Keratinocyte (primary cell): ENCODE measurements at places on chromosomes 7 and 10.

DNA sequence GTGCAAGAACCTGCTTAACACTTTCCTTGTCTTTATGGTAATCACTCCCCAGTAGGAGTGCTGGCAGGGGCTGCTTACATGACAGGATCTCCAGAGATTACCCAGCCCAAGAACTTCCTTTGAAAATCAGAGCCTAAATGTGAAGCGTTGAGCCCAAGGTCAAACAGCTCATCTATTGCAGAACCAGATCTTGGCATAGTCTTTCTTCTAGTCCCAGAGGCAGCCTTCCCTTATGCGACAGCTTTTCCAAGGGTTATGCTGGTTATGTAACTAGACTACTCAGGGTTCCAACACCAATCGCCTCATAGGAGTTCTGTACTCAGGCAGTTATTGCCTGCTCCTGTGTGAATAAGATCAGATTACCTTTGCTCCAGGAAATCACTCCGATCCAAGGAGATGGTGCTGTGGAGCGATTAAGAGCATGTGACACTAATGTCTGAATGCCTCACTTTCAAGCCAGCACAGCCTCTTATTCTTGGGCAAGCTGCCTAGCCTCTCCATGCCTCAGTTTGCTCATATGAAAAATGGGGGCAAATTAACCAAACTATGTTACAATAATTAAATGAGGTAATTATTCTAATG, 8.4 kb upstream of the LGI1 start:
- no peak for DNase-seq

- DNase-seq = no peak
These were observed 152.5 kb downstream of the LCOR start for GRCh38 chr10:96984541-96985131.

DNA sequence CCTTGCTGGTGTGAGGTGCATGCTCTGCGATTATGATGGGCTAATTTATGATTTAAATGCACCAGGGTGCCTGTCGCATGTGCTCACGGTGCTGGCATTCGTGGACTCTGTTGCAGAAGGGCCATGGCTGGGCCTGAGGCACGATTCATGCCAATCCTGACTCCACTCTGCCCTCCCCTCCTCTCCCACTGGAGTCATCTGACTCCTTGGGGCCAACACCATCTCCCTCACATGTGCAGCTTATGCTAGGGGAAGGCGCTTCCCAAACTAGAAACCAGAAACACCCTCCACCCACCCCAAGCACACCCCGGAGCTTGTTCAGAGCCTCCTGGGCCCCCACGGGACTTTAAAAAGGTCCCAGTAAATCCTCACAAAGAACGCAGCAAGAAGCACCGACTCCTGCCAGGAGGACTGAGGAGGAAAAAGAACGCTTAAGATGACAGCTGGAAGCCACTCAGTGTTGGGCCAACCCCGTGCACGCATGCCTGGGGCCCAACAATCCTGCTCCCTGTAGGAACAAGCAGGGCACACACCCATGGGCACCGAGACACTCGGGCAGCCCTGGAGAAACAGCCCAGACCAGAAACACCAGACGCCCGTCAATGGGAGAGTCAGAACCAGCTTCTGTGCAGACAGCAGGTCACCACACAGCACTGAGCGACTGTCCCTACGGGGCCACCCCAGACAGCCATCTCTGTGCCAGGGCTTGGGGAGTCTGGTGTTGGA, 14.1 kb downstream of the BRI3 start:
- no peak for DNase-seq

DNA sequence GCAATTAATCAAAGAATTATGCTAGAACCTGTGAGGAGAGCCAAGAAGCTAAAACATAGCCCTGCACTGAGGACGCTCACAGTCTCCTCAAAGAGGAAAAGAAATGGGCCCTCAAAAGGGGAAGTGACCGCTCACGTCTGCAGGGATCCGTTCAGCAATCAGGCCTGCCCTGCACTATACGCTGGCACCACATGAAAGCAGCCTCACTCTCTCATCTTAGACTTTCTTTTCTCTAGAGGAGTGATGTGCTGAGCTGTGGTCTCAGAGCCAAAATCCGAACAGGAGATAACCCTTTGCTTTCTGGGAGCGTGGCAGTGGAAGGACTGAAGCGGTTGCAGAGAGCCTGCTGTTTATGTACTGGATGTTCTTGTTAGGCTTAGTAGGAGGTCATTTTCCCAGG, 6.3 kb upstream of the IL2RA start:
- no peak for DNase-seq

- no peak for DNase-seq
These were observed at the start of gene CPN1 for GRCh38 chr10:100081075-100082001. TSS of gene CPN1 (minus strand) at chr10:100081869. CDS start at chr10:100081625, 244 bp downstream.

- no peak for DNase-seq
These were observed 99.7 kb downstream of the PAXIP1 start for GRCh38 chr7:154903083-154903731.

- peak; percentile 84 for DNase-seq
These were observed 103.0 kb upstream of the KLF6 start for GRCh38 chr10:3887885-3888476.

GRCh38 chr10:63637901-63638327, 116.7 kb downstream of the REEP3 start:
- no peak for DNase-seq
